Transverse colon (tissue), 4 donors: ENCODE measurements at places on chromosomes 1 and 21. TPM values are rescaled to one million over a fixed set of nuclear protein-coding genes. Genes with fewer than 3 reads are reported as not detected.
A peak's percentile ranks its signal among the peaks of the same experiment; 100 is the strongest.

GRCh38 chr1:65765631-65766030 lies 27.1 kb upstream of the PDE4B start:
- H3K27me3 ChIP-seq: no peaks in the 10 kb centered on the region
- no peak overlapping the region for H3K27ac ChIP-seq
- no peaks in the 10 kb centered on the region for H3K4me1 ChIP-seq
- H3K36me3 ChIP-seq: no peaks in the 10 kb centered on the region

DNA sequence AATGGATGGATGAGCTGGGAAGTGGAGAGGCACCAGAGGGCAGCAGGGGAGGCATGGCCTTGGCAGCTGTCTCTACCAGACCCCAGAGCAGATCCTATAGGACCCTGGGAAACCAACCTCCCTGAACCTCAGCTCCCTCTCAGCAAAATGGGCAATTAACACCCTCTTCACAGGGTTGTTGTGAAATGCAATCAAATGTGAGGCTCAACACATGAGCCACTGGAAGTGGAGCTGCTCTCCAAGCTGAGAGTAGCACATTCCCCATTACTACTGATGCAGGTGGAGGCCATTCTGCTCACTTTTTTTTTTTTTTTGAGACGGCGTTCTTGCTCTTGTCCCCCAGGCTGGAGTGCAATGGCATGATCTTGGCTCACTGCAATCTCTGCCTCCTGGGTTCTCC lies 6.5 kb upstream of the SYNC start:
- H3K27ac ChIP-seq: no peak overlapping the region
- H3K36me3 ChIP-seq: no peaks in the 10 kb centered on the region
- H3K4me1 ChIP-seq: peaks cover 7% of the 10 kb centered on the region
- H3K27me3 ChIP-seq: no peaks in the 10 kb centered on the region
- DNase-seq: no peak

DNA sequence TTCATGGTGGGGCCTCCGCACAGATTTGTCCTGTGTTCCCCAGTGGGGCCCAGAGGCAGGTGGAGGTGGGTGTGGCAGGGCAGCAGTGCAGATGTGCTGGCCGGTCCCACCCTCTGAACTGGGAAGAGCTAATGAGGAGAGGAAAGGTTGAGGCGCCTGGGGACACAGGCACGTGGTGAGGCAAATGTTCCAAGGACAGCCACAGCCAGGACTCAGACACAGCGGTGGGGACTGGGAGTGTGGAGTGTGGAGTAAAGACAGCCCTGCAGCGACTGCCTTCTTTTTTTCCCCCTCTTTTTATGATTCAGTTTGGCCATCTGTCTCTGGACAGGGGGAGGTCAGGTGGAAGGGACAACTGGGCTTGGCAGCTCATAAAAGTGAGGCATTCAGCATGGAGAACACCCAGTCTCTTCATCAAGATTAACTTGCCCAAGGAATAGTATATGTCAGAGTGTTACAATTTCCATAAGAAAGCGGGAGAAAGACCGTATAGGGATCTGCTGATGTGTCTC lies 104.2 kb upstream of the GCLM start:
- no peaks in the 10 kb centered on the region for H3K27me3 ChIP-seq
- DNase-seq: no peak
- H3K4me1 ChIP-seq: peaks cover 11% of the 10 kb centered on the region
- no peak overlapping the region for H3K27ac ChIP-seq
- H3K36me3 ChIP-seq: no peaks in the 10 kb centered on the region

DNA sequence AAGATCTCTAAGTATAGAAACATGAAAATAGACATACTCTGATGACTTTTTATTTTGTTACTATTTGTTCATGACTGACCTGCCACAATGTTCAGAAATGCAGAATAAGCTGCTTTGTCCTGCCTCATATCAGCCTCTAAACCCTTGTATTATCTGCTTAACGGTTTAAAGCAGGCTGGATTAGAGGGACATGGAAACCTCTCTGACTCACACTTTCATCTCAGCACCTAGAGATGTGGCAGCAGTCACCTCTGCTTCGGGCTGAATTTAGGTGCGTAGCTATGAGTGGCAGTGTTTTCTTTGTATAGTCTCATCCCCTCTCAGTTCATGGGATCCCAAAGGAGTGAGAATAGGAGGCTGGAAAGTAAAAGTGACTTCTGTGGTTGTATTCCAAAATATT lies 255.4 kb downstream of the RGS7 start:
- no peaks in the 10 kb centered on the region for H3K4me1 ChIP-seq
- DNase-seq: no peak
- no peak overlapping the region for H3K4me3 ChIP-seq
- H3K27ac ChIP-seq: no peak overlapping the region
- H3K27me3 ChIP-seq: no peaks in the 10 kb centered on the region
- H3K36me3 ChIP-seq: no peaks in the 10 kb centered on the region

DNA sequence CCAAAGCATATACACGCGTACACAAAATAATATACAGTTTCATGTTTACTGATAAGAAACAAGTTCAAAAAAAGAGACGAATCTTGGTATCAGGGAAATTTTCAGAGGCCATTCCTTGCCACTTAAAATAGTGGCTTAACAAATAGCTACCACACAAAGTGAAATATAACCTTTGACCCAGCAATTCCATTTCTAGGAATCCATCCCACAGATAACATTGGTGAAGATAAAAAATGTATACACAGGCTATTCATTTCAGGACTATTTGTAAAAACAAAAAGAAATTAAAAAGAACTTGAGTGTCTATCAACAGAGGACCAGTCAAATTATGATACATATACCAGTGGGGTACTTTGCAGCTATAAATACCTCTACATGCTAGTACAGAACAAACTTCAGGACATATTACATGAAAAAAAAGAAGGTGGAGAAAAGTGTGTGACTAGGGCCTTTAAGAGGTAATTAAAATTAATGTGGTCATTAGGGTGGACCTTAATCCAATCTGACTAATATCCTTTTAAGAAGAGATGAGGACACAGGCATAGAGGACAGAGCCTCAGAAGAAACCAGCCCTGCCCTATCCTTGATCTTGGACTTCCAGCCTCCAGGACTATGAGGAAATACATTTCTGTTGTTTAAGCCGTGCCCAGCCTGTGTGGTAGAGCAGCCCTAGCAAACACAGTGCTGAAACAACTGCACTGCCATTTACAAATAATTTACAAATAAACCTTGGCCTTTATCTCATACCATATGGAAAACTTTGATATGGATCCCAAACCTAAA lies 7.8 kb downstream of the UBE2G2 start:
- no peaks in the 10 kb centered on the region for H3K36me3 ChIP-seq
- H3K4me3 ChIP-seq: no peak overlapping the region
- no peak overlapping the region for H3K27ac ChIP-seq
- H3K27me3 ChIP-seq: no peaks in the 10 kb centered on the region

DNA sequence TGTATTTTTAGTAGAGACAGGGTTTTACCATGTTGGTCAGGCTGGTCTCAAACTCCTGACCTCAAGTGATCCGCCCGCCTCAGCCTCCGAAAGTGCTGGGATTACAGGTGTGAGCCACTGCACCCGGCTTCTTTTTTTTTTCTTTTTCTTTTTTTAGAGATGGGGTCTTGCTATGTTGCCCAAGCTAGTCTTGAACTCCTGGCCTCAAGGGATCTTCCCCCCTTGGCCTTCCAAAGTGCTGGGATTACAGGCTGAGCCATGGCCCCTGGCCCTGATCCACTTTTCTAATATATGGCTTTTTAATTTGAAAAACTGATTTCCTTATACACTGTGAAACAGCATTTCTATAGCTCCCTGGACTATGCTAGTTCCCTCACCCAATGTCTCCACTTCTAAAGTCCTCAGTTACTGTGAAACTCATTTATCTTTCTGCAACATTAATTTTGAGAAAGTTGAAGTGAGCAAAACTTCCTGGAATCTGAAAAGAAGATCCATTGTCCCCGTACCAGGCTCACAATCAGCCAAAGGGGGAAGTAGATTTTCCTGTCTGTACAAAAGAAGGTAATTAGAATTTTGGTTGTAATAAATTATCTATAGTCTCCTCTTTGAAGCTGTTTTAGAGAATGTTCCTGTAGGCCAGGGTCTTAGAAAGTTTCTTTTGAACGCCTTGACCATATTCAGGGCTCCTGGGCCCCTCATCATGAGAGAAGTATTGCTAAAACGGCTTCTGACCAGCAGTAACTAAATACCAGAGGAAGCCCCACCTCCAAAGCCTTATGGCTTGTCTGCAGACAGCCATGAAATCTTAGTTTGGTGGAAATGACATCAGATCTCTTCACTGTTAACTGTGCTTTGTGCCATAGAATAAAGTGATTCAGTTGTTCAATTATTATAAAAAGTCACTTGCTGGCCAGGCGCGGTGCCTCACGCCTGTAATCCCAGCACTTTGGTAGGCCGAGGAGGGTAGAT lies 34.9 kb downstream of the DEGS1 start:
- H3K27ac ChIP-seq: no peak overlapping the region
- H3K4me1 ChIP-seq: no peaks in the 10 kb centered on the region
- H3K4me3 ChIP-seq: no peak overlapping the region
- DNase-seq: no peak
- no peaks in the 10 kb centered on the region for H3K27me3 ChIP-seq

GRCh38 chr1:58786927-58787245 lies 3.0 kb upstream of the JUN start:
- DNase-seq: no peak
- no peaks in the 10 kb centered on the region for H3K27me3 ChIP-seq
- no peak overlapping the region for H3K4me3 ChIP-seq
- peak overlapping the region; percentile 100 for H3K27ac ChIP-seq

DNA sequence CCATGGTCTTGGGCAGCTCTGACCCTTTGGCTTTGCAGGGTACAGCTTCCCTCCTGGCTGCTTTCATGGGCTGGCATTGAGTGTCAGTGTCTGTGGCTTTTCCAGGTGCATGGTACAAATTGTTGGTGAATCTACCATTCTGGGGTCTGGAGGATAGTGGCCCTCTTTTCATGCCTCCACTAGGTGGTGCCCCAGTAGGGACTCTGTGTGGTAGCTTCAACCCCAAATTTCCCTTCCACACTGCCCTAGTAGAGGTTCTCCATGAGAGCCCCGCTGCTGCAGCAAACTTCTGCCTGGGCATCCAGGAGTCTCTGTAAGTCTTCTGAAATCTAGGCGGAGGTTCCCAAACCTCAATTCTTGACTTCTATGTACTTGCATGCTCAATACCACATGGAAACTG lies 494.5 kb upstream of the LRRC7 start:
- DNase-seq: no peak
- no peaks in the 10 kb centered on the region for H3K27me3 ChIP-seq
- H3K27ac ChIP-seq: no peak overlapping the region
- H3K36me3 ChIP-seq: no peaks in the 10 kb centered on the region
- no peaks in the 10 kb centered on the region for H3K4me1 ChIP-seq
- no peak overlapping the region for H3K4me3 ChIP-seq

DNA sequence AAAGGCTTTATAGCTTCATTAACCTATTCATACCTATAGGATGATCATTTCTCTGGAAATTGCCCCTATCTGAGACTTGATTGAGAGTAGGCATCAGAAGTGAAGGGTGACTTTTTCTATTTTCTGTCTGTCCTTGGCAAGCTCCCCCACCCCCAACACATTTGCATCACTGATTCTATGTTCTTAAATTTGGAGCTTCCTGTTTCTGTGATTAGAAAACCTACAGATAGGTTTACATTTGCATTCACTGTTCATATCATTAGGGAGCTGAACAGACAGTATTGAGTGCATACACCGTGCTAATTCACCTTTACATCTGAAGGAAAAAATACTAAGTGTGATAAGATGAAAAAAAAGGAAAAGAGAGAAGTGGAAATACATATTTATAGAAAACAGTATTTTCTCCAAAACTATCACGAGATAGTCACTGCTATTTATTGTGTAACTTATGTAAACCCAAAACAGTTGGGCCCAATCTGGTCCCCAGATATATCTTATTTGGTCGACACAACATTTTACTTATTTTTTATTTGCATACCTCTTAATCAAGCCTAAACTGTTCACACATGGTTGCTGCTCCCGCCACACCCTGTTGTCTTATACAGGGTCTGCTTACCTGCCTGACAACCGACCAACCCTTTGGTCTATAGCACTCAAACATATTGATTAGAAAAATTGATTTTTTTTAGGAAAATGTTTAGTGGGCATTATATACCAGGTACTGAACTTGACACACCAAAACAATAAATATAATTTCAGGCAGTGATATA lies 218.8 kb downstream of the NTNG1 start:
- no peak overlapping the region for H3K4me3 ChIP-seq
- DNase-seq: no peak
- H3K27me3 ChIP-seq: no peaks in the 10 kb centered on the region
- no peak overlapping the region for H3K27ac ChIP-seq
- H3K36me3 ChIP-seq: no peaks in the 10 kb centered on the region

GRCh38 chr1:175878775-175879174 lies 135.4 kb upstream of the TNR start:
- no peaks in the 10 kb centered on the region for H3K27me3 ChIP-seq
- DNase-seq: no peak
- H3K27ac ChIP-seq: no peak overlapping the region
- no peaks in the 10 kb centered on the region for H3K4me1 ChIP-seq

The CADM3 gene
- 3.4 TPM for total RNA-seq

DNA sequence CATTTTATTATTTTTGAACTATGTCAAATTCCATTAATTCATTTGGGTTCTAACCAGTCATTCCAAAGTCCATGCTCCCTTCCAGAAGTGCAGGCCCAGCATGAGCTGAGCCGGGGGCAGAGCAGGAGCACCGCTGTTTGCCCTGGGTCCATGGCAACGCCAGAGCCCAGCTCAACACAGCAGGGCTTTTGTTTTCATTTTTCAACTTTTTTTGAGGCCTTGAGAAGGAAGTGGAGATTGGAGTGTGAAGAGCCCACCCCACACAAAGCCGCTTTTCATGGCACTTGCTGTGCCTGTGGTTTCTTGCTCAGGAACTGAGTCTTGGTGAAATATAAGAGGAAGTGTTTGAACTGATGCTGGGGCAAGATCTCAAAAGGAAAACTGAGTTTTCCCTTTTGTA lies 13.2 kb upstream of the PRMT2 start:
- no peak overlapping the region for H3K4me3 ChIP-seq
- H3K27me3 ChIP-seq: no peaks in the 10 kb centered on the region
- H3K27ac ChIP-seq: peak overlapping the region; percentile 58
- DNase-seq: peak; percentile 27
- H3K36me3 ChIP-seq: no peaks in the 10 kb centered on the region

DNA sequence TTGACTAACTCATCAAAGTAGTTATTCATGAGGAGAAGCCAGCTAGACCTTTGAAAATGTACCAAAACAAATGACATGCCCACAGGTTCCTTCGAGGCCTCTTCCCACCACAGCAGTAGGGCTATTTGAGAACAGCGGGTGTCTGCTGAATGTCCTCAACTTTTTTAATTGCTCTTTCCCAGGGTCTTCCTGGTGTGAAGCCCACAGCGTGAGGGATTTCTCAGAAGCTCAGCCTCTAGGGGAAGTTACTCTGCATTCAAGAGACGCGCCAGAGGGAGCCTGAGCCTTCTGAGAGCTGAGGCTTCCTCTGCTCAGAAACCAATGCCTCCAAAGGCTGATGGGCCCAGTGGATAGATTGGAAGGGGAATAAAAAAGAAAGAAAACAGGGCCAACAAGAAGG lies 153.6 kb downstream of the OLFM3 start:
- H3K4me1 ChIP-seq: no peaks in the 10 kb centered on the region
- no peak for DNase-seq
- no peak overlapping the region for H3K27ac ChIP-seq
- H3K27me3 ChIP-seq: no peaks in the 10 kb centered on the region
- H3K36me3 ChIP-seq: no peaks in the 10 kb centered on the region
